Uterus (tissue), 4 donors: ENCODE measurements at places on chromosomes 4 and X. TPM values are rescaled to one million over a fixed set of nuclear protein-coding genes. Genes with fewer than 3 reads are reported as not detected.
A peak's percentile ranks its signal among the peaks of the same experiment; 100 is the strongest.

DNA sequence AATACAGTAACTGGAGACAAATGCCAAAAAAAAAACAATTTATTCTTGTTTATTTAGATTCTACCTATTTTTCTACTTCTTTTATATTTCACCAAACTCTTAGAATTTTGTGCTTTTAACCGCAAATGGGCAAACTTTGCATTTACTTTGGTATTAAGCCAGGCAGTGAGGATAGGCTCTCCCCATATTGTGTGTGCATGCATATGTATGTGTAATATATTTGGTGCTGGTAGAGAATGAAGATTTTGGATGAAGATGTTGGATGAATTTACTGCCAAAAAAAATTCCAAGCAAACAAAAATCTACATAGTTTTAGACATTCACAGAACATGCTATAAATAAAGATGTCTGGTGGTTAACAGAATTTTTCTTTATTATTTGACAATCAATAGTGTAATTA lies 30.3 kb downstream of the GALNTL6 start:
- DNase-seq: no peak
- no peaks in the 10 kb centered on the region for H3K36me3 ChIP-seq
- no peaks in the 10 kb centered on the region for H3K4me1 ChIP-seq

DNA sequence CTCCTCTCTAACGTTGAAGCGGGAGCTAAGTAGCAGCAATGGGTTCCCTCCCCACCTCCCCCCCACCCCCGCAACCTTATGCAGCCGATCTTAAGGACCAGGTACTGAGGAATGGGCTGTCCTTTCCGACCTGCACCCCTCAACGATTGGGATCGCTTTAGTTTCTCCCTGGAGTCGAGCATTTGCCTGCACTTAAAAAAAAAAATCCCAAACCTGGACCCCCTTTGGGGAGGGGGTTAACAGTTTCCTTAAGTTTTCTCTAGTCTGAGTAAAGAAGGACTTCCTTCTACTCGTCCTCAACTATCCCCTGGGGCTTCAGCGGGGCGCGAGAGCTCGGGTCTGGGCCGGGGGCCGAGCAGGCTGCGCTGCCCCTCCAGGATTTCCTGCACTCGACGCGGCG lies 25.7 kb upstream of the BCORL1 start:
- peak overlapping the region; percentile 15 for H3K4me3 ChIP-seq
- no peak for DNase-seq
- H3K4me1 ChIP-seq: no peaks in the 10 kb centered on the region
- H3K27ac ChIP-seq: peak overlapping the region; percentile 55
- H3K36me3 ChIP-seq: no peaks in the 10 kb centered on the region

DNA sequence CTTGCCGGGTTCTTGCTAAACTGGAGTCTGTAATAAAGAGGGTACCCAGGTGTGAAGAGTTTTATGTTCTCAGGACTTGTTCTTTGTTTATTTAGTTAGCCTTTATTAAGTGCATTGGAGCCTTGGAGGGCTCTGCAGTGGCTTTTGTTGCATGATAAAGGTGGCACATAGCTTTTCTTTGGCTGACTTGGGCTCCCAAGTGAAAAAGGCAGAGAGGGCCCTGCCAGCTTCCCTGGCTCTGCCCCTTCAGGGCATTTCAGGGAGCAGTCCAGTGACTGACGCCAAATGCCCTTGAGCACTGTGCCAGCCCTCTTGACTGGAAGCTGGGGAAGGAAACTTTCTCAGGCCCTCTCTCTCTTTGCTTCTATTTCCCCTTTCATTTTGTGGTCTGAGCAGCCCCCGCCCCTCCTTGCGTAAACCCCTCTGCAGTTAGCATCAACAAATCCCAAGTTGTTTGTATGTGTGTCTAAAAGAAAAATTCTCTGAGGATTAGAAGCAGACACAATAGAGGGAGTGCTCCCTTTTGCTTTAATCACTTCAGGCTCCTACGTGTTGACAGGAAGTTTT lies 152.2 kb downstream of the NHS start:
- no peaks in the 10 kb centered on the region for H3K4me1 ChIP-seq
- no peaks in the 10 kb centered on the region for H3K36me3 ChIP-seq
- no peaks in the 10 kb centered on the region for H3K27me3 ChIP-seq

DNA sequence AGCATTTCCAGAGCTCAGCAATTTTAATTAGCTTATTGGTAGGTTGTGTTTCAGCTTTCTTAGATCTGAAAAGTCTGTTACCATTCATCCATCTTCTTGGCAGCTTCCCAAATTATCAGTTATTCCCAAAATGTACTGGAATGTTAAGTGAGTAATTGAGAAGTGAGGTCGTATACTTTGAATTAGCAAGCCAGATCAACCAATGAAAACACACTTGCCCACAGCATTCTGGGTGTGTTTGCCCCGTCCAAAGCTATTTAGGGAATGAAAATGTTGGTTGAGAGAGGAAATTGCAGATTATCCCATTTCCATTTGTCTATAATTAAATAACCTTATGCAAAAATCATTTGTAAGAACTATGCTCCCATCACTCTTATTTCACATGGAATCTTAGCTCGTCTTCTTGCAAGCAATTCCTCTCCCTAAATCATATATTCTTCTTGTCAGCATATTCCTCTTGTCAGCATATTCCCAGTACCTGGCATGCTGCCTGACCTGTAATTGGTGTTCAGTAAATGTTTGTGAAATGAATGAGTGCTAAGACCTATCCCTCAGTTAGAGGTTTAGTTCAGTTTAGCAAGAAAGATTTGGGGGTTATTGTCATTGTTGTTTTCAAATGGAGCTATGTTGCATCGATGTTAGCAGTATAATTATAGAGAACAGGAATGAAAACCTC lies 23.3 kb upstream of the ANTXR2 start:
- no peaks in the 10 kb centered on the region for H3K27me3 ChIP-seq
- H3K4me1 ChIP-seq: no peaks in the 10 kb centered on the region
- no peak overlapping the region for H3K27ac ChIP-seq
- H3K36me3 ChIP-seq: no peaks in the 10 kb centered on the region

Gene TCEAL2
- 4.1 TPM for total RNA-seq

Gene PCDH7
- total RNA-seq: 68.7 TPM

Gene TAF7L
- not detected for total RNA-seq
